ENCODE measurements at places on chromosomes 6 and 20.

DNA sequence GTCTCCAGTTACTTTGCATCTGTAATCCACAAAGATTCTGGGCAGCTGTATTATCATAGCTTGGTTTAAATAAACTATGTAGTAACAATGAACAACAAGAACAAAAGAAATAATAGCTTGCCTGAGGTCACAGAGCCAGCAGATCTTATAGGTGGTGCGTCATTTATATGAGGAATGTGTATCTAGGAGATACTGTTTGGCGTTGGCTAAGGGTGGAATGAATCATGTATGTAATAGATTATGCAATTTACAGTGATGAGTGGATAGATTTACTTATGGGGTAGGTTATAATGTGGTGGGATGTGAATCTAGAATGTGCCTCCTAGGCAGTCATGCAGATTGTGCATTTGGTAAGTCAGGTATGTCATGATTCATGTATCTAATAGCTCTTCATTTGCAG, 42.8 kb downstream of the HNF4A start:
- no peak for DNase-seq

GRCh38 chr6:158642097-158642601, 2.4 kb downstream of the DYNLT1 start:
- peak; percentile 50 for DNase-seq

DNA sequence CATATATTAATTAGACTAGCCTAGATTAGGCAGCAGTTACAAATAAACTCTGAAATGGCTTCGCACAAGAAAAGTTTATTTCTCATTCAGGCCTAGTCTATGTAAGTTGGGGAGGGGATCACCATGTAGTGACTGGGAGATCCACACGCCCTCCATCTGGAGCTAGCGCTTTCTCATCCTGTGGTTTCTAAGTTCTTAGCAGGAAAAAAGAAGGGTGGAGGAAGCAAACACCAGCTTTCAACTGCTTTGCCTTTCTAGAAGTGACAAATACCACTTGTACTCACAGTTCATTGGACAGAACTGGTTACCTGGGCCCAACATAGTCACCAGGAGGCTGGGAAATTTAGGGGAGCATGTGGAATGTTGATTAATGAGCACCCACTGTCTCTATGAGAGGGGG, 46.6 kb downstream of the NDUFAF5 start:
- DNase-seq = no peak

GRCh38 chr20:18465536-18466200, 1.2 kb downstream of the DZANK1 start:
- DNase-seq = no peak

- DNase-seq = no peak
Observed at GRCh38 chr6:167583412-167583811, 243.3 kb upstream of the AFDN start.

DNA sequence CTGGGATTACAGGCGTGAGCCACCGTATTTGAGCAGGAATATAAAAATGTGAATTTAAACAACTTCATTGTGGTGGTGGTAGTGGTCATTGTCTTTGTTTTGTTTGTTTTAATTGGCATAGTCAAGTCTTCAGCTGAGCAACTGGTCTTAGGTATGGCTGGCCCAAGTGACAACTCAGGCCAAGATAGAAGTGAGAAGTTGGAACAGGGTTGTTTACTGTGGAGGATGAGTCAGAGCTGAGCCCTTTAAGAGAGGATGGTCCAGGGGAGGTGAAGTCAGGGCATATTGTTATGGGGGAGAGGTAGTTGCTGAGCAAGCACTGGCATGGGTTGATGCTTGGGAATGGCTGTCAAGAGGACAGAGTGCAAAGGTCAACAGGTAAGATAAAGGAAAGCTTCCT, 308.2 kb downstream of the FARS2 start:
- DNase-seq = no peak

GRCh38 chr20:41367393-41367695, 726 bp upstream of the EMILIN3 start:
- DNase-seq = no peak

DNA sequence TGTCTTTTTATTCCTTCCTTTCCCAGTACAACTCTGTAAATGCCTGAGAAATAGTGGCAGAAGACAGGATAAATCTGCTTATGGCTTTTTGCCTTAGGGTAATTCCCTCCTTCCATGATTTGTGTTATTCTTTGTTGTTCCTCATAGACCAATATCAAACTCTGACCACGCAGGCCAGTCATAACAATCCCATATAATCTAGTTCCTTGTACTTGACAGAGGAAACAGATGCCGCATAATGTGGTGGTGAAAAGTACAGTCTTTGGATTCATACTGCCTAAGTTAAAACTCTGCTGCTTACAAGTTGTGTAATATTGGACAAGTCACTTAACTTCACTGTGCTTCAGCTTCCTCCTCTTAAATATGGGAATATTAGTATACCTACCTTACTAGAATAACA, 8.2 kb upstream of the BAG2 start:
- DNase-seq = no peak

DNA sequence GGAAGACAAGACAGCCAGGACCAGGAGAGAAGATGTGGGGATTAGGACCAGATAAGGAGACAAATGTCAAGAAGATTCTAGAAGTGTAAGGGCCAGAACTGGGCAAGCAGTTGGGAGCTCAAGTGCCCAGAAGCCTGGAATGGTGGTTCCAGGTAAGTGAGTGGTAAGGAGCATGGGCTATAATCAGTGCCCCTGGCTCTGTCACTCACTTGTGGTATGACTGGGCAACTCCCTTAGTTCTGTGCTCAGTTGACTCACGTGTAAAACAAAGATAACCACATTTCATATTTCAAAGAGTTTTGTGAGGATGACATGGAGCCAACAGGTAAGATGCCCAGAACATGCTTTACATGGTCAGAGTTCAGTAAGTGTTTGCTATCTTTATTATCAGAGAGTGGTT, 11.2 kb downstream of the CCDC167 start:
- DNase-seq = no peak

- DNase-seq = no peak
Observed at GRCh38 chr6:109300874-109301273, 81.4 kb downstream of the CD164 start.

- DNase-seq = no peak
Observed at GRCh38 chr20:37968841-37969401, 64.3 kb downstream of the TTI1 start.

DNA sequence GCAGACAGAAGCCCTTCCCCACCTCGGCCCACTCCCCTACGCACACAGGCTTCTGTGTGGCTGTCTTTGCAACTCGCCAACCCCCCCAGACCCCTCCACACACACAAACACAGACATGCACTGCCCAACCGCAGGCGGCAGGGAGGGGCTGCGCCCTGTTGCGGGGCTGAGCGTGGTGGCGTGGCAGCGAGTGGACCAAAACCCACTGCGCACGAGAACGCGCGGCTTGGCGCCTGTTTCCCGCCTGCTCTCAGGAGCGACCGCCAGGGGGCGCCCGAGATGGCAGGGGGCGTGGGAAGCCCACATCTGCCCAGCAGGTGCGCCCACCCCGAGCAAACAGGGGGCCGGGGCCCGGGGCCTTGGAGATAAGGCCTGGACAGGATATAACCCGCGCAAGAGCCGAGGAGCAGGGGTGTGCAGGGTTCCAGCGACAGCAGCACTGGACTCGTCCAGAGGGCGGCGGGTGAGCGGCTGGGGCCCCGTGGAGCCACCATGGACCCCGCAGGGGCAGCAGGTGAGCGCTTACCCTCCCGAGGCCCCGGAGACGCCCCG, at the start of gene RBPJL:
Gene RBPJL, plus strand, starts transcription at position 410 of the 552 bp plus-strand sequence. Its CDS starts 83 bp downstream, at position 493.
- DNase-seq = no peak

GRCh38 chr6:82396964-82397751, 33.5 kb downstream of the TPBG start:
- DNase-seq = no peak

- DNase-seq = no peak
Observed at GRCh38 chr6:4871825-4872224, 95.6 kb downstream of the CDYL start.

- DNase-seq = no peak
Observed at GRCh38 chr20:59938221-59938620, 1.9 kb downstream of the PPP1R3D start.

DNA sequence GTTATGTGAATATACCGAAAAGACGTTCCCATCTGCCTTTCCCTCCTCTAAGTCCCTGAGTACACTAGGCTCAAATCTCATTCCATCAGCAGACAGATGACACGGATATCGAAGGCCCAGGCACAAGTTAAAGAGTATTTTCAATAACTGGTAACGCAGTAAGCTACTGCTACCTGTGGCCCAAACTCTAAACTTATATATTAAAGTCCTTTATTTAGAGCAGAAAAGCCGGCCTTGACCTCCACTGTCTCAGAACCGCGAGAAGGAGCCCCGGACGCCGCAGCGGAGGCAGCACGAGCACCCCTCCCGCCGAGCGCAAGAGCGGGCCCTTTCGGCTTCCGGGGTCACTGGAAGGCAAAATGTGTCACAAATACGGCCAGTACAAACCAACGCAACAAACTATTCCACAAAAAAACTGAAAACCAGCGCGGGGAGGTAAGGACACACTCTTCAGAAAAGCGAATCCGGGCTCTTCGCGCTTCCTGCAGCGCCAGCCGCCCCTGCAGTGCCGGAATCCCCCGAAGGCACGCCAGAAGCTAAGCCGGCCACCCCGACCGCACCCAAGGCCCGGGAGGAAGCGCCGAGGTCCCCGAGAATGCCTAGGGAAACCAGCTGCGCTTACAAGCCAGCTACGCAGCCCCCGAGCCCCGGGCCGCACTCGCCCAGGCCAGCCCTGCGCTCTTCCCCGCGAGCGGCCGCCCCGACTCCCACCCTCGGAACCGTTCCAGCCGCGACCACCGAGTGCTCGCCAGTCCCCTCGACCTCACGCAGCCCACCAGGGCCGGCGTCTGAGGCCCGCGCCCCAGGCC, 681 bp downstream of the DIDO1 start:
- peak; percentile 49 for DNase-seq

- DNase-seq = no peak
Observed at GRCh38 chr6:5747379-5747778, 259.3 kb downstream of the NRN1 start.

DNA sequence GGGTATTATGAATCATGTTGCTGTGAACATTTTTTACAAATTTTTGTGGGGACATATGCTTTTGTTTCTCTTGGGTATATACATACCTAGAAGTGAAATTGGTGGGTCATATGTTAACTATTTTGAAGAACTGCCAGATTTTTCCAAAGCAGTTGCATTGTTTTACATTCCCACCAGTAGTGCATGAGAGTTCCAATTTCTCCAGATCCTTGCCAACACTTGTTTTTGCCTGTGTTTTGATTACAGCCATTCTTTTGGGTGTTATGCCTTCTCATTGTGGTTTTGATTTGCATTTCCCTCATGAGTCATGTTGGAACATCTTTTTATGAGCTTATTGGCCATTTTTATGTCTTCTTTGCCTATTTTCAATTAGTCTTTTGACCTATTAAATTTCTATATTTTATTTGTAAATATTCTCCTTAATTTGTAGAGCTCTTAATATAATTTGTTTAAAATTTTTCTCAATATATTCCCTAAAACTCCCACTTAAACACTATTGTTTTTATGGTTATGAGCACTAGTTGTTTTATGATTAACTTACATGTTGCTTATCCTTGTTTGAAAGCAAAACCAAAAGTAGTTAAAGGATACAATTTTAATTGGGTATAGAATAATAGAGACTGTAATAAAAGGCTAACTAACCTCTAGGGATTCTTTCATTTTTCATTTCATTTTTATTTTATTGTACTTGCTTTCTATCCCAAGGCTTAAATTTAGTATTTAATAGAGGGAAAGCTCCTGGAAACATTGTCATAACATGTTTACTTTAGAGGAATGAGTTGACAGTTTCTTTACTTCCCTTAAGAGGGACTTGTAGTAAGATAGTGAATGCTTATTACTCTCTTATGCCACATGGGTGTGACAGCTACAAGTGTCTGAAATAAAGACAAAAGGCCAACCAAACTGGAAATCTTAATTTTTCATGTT, 5.5 kb downstream of the UBR2 start:
- no peak for DNase-seq

GRCh38 chr6:90656325-90656724, 69.5 kb upstream of the MAP3K7 start:
- DNase-seq = no peak

DNA sequence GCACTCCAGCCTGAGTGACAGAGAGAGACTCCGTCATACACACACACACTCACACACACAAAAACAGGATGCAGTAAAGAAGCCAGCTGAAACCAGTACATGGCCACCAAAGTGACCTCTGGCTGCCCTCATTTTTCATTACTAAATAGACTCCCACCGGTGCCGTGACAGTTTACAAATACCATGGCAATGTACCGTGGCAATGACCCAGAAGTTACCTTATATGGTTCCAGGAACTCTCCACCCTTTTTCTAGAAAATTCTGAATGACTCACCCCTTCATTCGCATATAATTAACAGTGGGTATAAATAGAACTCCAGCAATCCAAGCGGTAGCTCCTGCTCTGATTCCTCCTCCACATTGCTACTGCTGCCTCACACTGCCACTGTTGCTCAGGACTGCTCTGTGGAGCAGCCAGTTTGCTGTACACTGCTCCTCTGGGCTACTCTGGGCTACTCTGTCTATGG, 57.7 kb downstream of the SNX5 start:
- peak; percentile 55 for DNase-seq

GRCh38 chr6:70280400-70280853, 22.5 kb downstream of the COL9A1 start:
- DNase-seq = peak; percentile 23

- DNase-seq = no peak
Observed at GRCh38 chr6:48111143-48111506, at the start of gene PTCHD4. Gene PTCHD4, minus strand, starts transcription at chr6:48111197. Its CDS starts 42,240 bp downstream, at chr6:48068957.

- no peak for DNase-seq
Observed at GRCh38 chr6:158599635-158600034, 39.7 kb downstream of the TMEM181 start.
